Mesothelial cell of epicardium (in vitro differentiated cells): ENCODE measurements at places on chromosomes 16 and 17. TPM values are rescaled to one million over a fixed set of nuclear protein-coding genes. Genes with fewer than 3 reads are reported as not detected.

PHOSPHO1 gene
- total RNA-seq = 0.25 to 0.40 TPM in 2 of 3 replicates, not detected in the other

EVPLL gene
- not detected in 3 replicates for total RNA-seq

SOST gene
- total RNA-seq = 0.23 to 0.33 TPM (median 0.27 TPM) in 3 replicates

DRC3 gene
- total RNA-seq = 2.9 to 3.2 TPM (median 3.2 TPM) in 3 replicates

SLFN12L gene
- 0.09 to 0.18 TPM (median 0.09 TPM) in 3 replicates for total RNA-seq
